ENCODE measurements at places on chromosomes 7 and 10.

GRCh38 chr7:152136686-152137085, 111.2 kb downstream of the GALNT11 start:
- DNase-seq, result no peak

- peak; percentile 95 for DNase-seq
Measured at GRCh38 chr7:91880413-91881241, at the start of gene MTERF1. TSS of gene MTERF1 (minus strand) at chr7:91880702. CDS start at chr7:91880083, 619 bp downstream.

DNA sequence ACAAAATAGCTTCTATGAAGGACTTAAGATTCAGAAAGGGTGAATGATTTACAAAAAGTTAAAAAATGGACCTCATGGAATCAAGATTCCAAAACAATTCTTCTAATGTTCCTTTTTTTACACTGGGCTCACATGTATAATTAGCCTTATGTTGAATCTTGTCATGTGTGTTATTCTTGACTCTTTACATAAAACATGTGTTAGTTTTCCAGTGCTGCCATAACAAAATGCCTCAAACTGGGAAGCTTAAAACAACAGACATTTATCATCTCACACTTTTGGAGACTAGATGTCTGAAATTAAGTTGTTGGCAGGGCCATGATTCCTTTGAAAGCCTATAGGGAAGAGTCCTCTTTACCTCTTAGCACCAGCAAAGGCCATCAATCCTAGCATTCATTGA, 192.5 kb upstream of the SORCS1 start:
- DNase-seq, result no peak

GRCh38 chr10:113549856-113550255, 3.0 kb upstream of the HABP2 start:
- DNase-seq, result no peak

- DNase-seq, result no peak
Measured at GRCh38 chr7:130270947-130271800, 4.5 kb downstream of the CPA2 start.

- no peak for DNase-seq
Measured at GRCh38 chr7:148483515-148484308, 106.9 kb upstream of the C7orf33 start.

- no peak for DNase-seq
Measured at GRCh38 chr7:157734676-157735640, 398.2 kb downstream of the DNAJB6 start.

GRCh38 chr10:125102246-125102645, 58.1 kb downstream of the CTBP2 start:
- no peak for DNase-seq

DNA sequence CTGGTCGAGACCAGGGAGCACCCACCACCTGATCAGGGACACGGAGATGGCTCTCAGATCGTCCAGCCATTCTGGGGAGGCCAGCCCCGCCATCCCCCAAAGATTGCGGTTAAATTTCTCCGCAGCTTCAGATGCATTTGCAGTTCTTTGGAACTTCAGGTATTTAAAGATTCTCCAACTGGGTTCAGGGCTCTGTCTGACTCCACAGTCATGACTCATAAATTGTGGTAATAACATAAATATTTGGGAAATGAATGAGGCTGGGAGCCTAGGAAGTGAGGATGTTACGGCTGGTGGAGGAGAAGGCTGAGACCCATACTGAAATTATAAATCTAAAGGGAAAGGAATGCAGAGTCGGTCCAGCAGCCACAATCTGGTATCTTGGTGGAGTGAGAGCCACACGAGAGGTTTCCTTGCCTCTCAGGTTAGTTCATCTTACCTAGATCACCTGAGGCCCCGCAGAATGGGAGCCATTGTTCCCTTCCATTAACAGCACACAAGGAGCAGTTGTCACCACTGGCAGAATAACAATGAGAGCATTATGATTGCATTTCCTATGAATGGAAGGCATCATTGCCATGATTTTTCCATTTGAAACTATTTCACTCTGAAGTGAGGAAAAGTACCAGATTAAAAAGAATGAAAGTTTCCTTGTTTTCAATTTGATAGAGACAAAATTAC, 26.7 kb upstream of the DNAJB6 start:
- DNase-seq, result no peak

GRCh38 chr10:102242118-102242485, 790 bp upstream of the PITX3 start:
- DNase-seq, result no peak

GRCh38 chr7:55423277-55423711, 58.2 kb downstream of the LANCL2 start:
- DNase-seq, result no peak

- DNase-seq, result no peak
Measured at GRCh38 chr10:21068026-21068656, 171.0 kb upstream of the NEBL start.

DNA sequence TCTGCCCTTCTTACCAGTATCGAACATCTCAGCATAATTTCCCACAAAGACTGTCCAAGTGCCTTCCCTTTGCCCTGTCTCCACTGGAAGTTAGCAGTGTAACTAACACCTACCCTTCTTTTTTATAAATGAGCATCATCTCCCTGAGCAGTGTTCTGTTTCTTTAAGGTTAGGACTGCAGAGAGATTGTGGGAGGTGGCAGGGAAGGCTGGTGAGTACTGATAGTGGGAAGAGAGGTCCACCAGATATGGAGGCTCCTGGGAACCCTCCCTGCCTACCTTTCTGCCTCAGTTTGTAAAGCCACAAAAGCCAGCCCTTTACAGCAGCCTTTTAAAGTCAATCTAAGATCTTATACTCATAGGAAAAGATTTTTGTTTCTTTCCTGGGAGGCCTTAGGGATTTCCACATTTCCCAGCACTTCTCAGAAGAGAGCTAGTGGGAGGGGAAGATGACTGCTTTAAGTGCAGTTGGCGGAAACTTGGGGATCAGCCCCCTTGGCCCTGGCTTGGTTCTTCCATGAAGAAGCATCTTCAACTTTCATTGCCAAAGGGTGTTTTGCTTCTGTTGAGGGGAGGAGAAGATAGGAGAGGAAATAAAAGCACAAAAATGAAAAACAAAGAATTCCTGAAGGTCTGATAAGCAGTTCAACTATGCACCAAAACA, 36.6 kb upstream of the CALD1 start:
- no peak for DNase-seq

GRCh38 chr7:148042935-148043631, 547.5 kb upstream of the C7orf33 start:
- no peak for DNase-seq

GRCh38 chr10:59880971-59881510, 25.3 kb downstream of the CCDC6 start:
- DNase-seq, result peak; percentile 92

DNA sequence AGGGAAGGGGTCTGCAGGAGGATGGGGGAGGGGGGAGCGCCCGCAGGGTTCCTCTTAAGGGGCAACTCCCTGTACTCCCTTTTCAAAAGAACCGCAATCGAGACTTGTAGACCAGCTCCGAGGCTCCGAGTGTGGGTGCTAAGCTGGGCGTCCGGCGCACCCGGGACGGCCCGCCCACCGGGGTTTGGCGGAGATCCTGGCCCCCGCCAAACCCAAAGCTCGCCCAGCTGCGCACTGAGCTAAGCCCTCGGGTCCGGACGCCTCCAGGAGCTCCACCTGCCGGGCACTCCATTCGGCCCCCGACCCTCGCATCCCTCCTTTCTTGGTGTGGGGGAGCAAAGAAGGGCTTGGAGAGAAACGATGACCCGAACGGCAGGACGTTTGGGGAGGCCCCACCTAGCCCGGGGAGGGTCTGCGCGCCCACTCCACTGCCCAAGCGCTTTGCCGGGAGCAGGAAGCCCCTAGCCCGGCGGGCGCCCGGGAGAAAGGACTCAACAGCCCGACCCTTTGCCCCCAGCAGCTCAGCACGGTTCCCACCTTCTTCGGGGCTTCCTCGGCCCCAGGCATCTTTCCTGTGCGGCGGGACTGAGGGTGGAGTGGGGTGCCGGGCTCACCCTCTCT, 651 bp downstream of the AFAP1L2 start:
- DNase-seq, result no peak

DNA sequence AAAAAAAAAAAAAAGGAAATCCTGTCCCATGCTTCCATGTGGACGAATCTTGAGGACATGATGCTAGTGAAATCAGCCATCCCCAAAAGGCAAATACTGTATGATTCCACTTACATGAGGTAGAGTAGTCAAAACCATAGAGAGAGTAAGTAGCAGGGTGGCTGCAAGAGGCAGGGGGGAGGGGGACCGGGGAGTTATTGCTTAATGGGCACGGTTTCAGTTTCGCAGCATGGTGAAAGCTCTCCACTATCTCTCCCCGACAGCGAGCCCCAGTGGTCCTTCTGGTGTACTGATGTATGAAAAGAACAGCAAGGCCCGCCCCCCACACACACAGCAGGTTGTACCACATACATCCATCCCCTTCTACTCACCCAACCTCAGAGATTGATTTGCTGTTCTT, 32.8 kb downstream of the NOD1 start:
- DNase-seq, result peak; percentile 75

GRCh38 chr7:132076301-132077035, 499.8 kb downstream of the PLXNA4 start:
- DNase-seq, result no peak

- no peak for DNase-seq
Measured at GRCh38 chr10:128628252-128628651, 502.0 kb upstream of the MKI67 start.

DNA sequence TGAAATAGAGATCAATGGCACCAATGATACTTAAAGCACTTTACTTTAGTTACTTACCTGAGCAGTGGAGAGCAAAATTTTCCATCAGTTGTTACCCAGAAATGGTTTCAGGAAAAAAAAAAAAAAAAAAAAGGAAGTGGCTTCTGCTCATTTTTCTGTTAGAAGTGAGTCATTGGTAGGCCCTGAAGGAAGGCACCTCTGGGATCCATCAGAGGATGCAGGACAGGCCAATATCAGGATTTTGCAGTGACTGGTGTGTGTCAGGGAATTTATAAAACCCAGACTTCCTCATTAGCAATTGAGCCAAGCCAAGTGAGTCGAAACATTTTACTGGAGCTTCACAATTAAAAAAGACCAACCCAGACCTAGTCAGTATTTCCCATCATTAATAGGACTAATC, 2.3 kb upstream of the SMIM30 start:
- no peak for DNase-seq
